Activated naive CD8-positive, alpha-beta T cell treated with anti-CD3 and anti-CD28 coated beads, Interleukin-2, amount 50 U/mL, for 24 hours (primary cell): ENCODE measurements at places on chromosomes 12 and 14.

GRCh38 chr12:130620281-130620680 lies 95.8 kb downstream of the RIMBP2 start:
- no peak overlapping the region for H3K4me3 ChIP-seq
- H3K4me1 ChIP-seq, result no peaks in the 10 kb centered on the region
- H3K27me3 ChIP-seq, result no peaks in the 10 kb centered on the region
- no peak overlapping the region for H3K27ac ChIP-seq
- H3K36me3 ChIP-seq, result no peaks in the 10 kb centered on the region

DNA sequence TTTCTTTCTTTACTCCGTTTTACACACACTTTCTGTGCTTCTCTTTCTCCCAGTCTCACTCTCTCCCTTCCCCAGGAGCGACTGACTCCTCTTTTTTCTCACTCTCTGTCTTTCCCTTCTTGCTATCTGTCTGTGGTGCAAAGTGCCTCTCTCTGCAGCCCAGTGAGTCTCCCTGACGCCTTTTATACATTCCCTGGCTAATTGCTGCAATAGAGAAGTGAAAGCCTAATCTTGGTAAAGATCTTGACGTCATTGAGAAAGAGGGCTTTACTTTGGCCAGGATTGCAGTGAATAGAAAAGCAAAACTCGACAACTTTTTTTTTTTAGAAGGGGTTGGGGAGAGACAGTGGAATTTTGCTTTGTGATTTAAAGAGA lies 706 bp upstream of the DIO2 start:
- peaks cover 4% of the 10 kb centered on the region for H3K27me3 ChIP-seq
- no peaks in the 10 kb centered on the region for H3K36me3 ChIP-seq
- no peaks in the 10 kb centered on the region for H3K4me1 ChIP-seq

- DNase-seq, result no peak
- peaks cover 37% of the 10 kb centered on the region for H3K4me1 ChIP-seq
- H3K4me3 ChIP-seq, result no peak overlapping the region
- H3K27ac ChIP-seq, result no peak overlapping the region
- no peaks in the 10 kb centered on the region for H3K27me3 ChIP-seq
Observed at GRCh38 chr14:65506801-65507200, 94.3 kb downstream of the FUT8 start.

- H3K27me3 ChIP-seq, result no peaks in the 10 kb centered on the region
- H3K27ac ChIP-seq, result no peak overlapping the region
- H3K36me3 ChIP-seq, result no peaks in the 10 kb centered on the region
- H3K4me3 ChIP-seq, result no peak overlapping the region
- H3K4me1 ChIP-seq, result no peaks in the 10 kb centered on the region
- no peak for DNase-seq
Observed at GRCh38 chr12:58166643-58167042, 225.3 kb downstream of the ATP23 start.

DNA sequence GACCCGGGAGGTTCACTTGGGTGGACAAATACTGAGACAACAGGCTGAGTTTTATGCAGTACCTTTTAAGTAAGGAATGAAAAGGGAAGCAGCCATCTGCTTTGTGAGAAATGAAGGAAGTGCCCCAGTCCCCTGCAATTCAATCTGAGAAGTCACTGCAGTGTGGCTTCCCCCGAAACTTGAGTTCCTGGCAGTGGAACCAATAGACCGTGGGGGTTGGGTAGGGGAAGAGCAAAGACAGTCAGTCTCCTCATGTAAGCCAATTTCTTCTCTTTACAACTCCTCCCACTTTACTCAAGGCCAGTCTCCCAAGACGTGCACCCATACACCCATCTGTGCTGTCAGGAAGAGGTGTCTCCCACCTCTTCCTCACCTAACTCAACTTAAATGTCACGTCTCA lies 206.5 kb downstream of the BCAT1 start:
- H3K4me1 ChIP-seq, result peaks cover 19% of the 10 kb centered on the region
- DNase-seq, result peak; percentile 29
- H3K36me3 ChIP-seq, result no peaks in the 10 kb centered on the region
- no peak overlapping the region for H3K27ac ChIP-seq

DNA sequence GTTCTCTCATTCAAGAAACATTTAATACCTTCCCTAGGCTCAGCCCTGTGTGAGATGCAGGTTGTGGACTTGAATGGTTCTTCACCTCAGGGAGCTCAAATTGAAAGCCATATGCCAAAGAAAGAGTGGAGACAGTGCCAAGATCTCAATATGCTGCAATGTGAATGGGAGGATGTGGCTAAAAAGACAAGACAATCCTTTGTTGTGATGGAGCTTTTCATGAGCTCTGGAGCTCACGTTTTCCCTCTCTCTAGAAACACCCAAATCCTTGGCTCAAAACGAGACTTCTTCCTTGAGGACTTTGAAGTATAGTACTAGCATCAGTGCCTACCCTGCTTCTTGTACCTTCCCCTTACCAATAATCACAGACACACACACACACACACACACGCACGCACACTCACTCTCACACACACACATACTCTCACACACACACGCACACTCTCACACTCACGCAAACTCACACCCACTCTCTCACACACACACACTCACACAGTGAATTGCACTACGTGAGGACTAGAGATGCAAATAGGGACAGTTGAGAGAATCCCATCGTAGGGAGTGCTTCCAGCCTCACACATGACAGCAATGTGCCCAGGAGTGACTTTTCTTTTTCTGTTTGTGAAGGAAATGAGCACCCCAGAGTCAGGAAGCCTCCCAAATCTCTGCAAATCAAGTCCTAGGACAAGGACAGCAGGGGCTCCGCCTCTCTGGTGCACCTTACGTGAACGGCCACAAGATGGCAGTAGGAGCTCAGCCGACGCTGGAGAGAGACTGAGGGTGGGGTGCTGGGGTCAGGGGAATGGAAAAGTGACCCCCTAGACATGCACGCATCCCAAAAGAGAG lies 231.4 kb downstream of the PCNX1 start:
- DNase-seq, result peak; percentile 70
- H3K27ac ChIP-seq, result no peak overlapping the region
- no peaks in the 10 kb centered on the region for H3K36me3 ChIP-seq
- peaks cover 35% of the 10 kb centered on the region for H3K4me1 ChIP-seq
- H3K27me3 ChIP-seq, result no peaks in the 10 kb centered on the region
- H3K4me3 ChIP-seq, result no peak overlapping the region

- H3K27me3 ChIP-seq, result no peaks in the 10 kb centered on the region
- peak; percentile 70 for DNase-seq
Observed at GRCh38 chr14:75559451-75560222, 18.8 kb upstream of the FLVCR2 start.

GRCh38 chr12:90253136-90253535 lies 544.5 kb upstream of the ATP2B1 start:
- no peak overlapping the region for H3K27ac ChIP-seq
- H3K36me3 ChIP-seq, result no peaks in the 10 kb centered on the region
- H3K27me3 ChIP-seq, result peaks cover 2% of the 10 kb centered on the region

GRCh38 chr12:115146453-115146852 lies 462.5 kb upstream of the TBX3 start:
- DNase-seq, result no peak
- H3K27me3 ChIP-seq, result peaks cover 3% of the 10 kb centered on the region
- no peak overlapping the region for H3K4me3 ChIP-seq

- H3K4me1 ChIP-seq, result peaks cover 42% of the 10 kb centered on the region
- H3K27me3 ChIP-seq, result no peaks in the 10 kb centered on the region
- DNase-seq, result peak; percentile 19
Observed at GRCh38 chr12:120960657-120961056, 17.7 kb upstream of the HNF1A start.

GRCh38 chr12:131613186-131613585 lies 97.7 kb upstream of the SFSWAP start:
- peaks cover 1% of the 10 kb centered on the region for H3K27me3 ChIP-seq
- peaks cover 13% of the 10 kb centered on the region for H3K4me1 ChIP-seq
- H3K4me3 ChIP-seq, result no peak overlapping the region
- DNase-seq, result no peak
- no peak overlapping the region for H3K27ac ChIP-seq

GRCh38 chr14:83520837-83521236 lies 1987.2 kb upstream of the SEL1L start:
- H3K27ac ChIP-seq, result no peak overlapping the region
- no peak for DNase-seq
- no peaks in the 10 kb centered on the region for H3K36me3 ChIP-seq
- no peaks in the 10 kb centered on the region for H3K4me1 ChIP-seq
- no peak overlapping the region for H3K4me3 ChIP-seq
- no peaks in the 10 kb centered on the region for H3K27me3 ChIP-seq

GRCh38 chr12:87315-87714 lies 20.7 kb downstream of the IQSEC3 start:
- no peak for DNase-seq
- no peaks in the 10 kb centered on the region for H3K36me3 ChIP-seq
- H3K27me3 ChIP-seq, result no peaks in the 10 kb centered on the region
- H3K27ac ChIP-seq, result no peak overlapping the region
- H3K4me3 ChIP-seq, result no peak overlapping the region

DNA sequence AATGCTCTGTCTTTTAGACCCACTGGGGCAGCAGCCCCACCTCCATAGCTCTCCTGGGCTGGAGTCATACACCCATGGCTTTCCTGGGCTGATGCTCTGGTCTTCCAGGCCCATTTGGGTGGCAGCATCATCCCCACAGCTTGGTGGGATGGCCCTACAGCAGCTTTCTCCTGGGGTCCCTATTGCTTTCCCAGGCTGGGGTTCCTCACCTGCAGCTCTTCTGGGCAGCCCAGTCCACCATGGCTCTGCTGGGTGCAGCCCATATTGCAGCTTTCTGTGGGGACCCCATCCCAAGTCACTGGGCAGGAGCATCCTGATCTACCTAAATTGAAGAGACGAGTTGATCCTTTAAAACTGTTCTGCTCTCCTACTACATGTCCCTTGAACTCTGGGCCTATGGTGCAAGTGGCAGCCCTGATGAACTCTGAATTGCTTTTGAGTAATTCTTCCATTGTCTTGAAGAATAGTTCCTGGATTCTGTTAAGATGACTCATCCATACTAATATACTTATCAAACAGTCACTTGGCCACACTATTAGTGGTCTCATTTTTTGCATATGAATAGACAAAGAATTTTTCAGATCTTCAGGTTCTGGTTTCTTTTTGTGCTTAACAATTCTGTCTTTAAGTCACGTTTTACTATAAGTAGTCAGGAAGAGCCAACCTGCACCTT lies 390.1 kb downstream of the DPF3 start:
- peaks cover 8% of the 10 kb centered on the region for H3K27me3 ChIP-seq
- H3K4me1 ChIP-seq, result no peaks in the 10 kb centered on the region
- no peak overlapping the region for H3K27ac ChIP-seq
- DNase-seq, result no peak
- no peaks in the 10 kb centered on the region for H3K36me3 ChIP-seq

DNA sequence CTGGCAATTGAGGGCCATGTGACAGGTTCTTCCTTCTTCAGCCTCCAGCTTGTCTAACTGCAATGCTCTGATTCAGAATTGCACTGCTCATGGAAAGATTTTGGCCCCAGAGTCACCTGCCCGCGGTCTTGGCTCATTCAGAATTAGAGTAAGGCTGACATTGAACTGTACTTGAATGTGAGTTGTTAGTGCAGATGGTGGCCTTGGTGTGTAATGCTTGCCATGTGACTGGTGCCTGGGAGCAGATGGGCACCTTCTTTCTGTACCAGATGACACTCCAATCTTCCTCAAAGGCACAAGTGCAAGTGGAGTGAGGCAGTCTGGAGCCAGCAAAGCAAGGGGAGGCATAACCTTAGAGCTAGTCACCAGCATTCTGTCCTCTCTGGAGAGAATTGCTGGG lies 36.5 kb upstream of the ANO4 start:
- no peak overlapping the region for H3K4me3 ChIP-seq
- no peaks in the 10 kb centered on the region for H3K4me1 ChIP-seq
- peaks cover 6% of the 10 kb centered on the region for H3K27me3 ChIP-seq
- no peaks in the 10 kb centered on the region for H3K36me3 ChIP-seq
- H3K27ac ChIP-seq, result no peak overlapping the region

- no peak for DNase-seq
- no peaks in the 10 kb centered on the region for H3K36me3 ChIP-seq
Observed at GRCh38 chr12:80170915-80171314, 71.6 kb downstream of the OTOGL start.

GRCh38 chr12:132397152-132397933 lies 68.0 kb upstream of the GALNT9 start:
- no peak overlapping the region for H3K4me3 ChIP-seq
- no peak overlapping the region for H3K27ac ChIP-seq
- no peak for DNase-seq
- H3K36me3 ChIP-seq, result no peaks in the 10 kb centered on the region
- no peaks in the 10 kb centered on the region for H3K4me1 ChIP-seq

DNA sequence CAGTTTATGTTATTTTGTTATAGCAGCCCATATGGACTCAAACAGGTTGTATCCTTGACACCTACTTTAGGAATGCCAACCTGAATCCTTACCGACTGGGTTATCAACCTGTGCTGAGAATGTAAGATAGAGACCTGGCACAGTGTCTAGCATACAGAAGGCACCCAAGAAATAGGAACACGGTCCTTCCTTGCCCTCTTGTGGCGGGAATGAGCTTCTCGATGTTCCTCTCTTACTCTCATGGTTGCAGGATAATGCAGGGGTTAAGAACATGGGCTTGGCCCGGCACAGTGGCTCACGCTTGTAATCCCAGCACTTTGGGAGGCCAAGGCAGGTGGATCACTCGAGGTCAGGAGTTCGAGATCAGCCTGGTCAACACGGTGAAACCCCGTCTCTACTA lies 6.5 kb downstream of the C12orf43 start:
- H3K27ac ChIP-seq, result no peak overlapping the region
- H3K36me3 ChIP-seq, result peaks cover 34% of the 10 kb centered on the region
- no peak for DNase-seq
- H3K4me3 ChIP-seq, result no peak overlapping the region

- no peaks in the 10 kb centered on the region for H3K4me1 ChIP-seq
- H3K27ac ChIP-seq, result no peak overlapping the region
- DNase-seq, result no peak
- H3K27me3 ChIP-seq, result peaks cover 5% of the 10 kb centered on the region
Observed at GRCh38 chr12:106178562-106178961, 39.8 kb upstream of the NUAK1 start.

- DNase-seq, result no peak
- H3K4me1 ChIP-seq, result peaks cover 73% of the 10 kb centered on the region
- peaks cover 5% of the 10 kb centered on the region for H3K36me3 ChIP-seq
- no peaks in the 10 kb centered on the region for H3K27me3 ChIP-seq
Observed at GRCh38 chr12:774051-774614, 21.8 kb downstream of the WNK1 start.

DNA sequence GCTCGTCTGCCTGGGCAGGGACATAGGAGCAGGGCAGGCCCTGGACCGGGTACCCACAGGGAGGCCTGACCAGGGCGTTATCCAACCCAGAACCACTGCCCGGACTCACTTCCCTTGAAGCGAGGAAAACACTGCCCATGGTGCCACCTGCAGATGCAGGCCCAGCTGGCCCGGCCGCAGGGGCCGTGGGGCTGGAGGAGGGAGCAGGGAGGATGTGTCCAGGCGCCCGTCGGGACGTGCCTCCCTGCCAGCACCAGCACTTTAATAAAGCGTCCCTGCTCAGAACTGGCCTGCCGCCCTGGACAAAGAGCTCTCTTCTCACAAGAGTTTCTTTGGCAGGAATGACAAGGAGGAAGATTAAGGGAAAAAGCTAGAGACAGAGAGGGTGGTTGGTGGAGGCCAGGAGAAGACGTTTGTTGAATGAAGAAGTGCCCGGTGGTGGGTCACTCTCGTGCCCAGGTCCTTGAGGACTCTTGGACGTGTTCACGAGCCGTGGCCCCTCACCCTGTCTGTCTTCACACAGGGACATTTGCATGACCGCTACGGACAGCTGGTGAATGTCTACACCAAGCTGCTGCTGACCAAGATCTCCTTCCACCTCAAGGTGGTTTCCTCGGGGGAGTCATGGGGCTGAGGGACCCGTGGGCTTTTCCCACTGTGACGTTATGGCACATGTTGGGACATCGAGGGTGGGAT lies 14.2 kb downstream of the HIP1R start:
- H3K27ac ChIP-seq, result no peak overlapping the region
- no peak overlapping the region for H3K4me3 ChIP-seq
- no peaks in the 10 kb centered on the region for H3K27me3 ChIP-seq
- H3K36me3 ChIP-seq, result no peaks in the 10 kb centered on the region

- H3K27me3 ChIP-seq, result no peaks in the 10 kb centered on the region
- no peaks in the 10 kb centered on the region for H3K36me3 ChIP-seq
- H3K4me3 ChIP-seq, result no peak overlapping the region
- no peak overlapping the region for H3K27ac ChIP-seq
- no peaks in the 10 kb centered on the region for H3K4me1 ChIP-seq
Observed at GRCh38 chr14:22333422-22334274, 255.4 kb downstream of the DAD1 start.
